ENCODE measurements at places on chromosomes 6 and 20.

GRCh38 chr6:161406646-161407045, 132.8 kb upstream of the AGPAT4 start:
- DNase-seq, result no peak

GRCh38 chr20:37315452-37316110, 26.1 kb downstream of the MANBAL start:
- DNase-seq, result no peak

DNA sequence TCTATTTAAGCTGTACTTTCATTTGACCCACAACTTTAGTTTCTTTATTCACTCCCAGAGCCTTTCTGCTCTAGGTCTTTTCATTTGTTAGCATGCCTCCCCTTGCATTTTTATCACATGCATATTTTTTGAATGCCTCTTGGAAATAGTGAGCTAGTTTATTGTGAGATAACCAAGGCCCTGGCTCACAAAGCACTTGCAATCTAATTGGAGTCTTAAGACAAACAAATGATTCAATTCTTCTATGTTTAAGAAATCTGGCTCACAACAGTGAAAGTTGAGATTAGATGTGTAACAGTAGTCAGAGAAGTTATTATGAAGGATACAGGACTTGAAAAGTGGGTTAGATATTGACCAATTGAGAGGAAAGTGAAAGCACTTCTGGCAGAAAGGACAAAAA, 173.4 kb downstream of the MOXD1 start:
- no peak for DNase-seq

- DNase-seq, result no peak
Observed at GRCh38 chr6:111585241-111585973, 20.3 kb downstream of the TRAF3IP2 start.

- DNase-seq, result no peak
Observed at GRCh38 chr20:39491711-39492110, 529.6 kb downstream of the DHX35 start.

- no peak for DNase-seq
Observed at GRCh38 chr6:148203970-148204369, 138.7 kb upstream of the SASH1 start.

- no peak for DNase-seq
Observed at GRCh38 chr20:1757606-1758512, 100.3 kb upstream of the SIRPG start.

GRCh38 chr6:111759836-111760785, 113.1 kb downstream of the FYN start:
- DNase-seq, result no peak

DNA sequence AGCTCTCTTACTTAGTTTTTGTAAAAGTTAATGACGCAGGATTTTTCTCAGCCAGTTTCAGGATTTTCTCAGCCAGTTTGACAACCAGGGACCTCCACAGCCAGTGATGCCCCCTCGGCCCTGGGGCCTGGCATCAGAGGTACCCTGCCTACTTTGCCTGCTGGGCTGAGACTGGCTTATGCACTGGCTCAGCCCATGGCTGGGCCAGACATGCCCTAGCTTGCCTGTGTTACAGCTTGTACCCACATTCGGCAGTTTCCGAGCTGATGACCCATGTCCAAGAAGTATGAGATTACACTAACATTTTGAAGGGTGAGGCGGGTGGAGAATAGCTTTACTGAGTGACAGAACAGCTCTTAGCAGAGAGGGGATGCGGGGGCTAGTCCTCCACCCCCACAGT, 406.1 kb upstream of the HSF2 start:
- no peak for DNase-seq

DNA sequence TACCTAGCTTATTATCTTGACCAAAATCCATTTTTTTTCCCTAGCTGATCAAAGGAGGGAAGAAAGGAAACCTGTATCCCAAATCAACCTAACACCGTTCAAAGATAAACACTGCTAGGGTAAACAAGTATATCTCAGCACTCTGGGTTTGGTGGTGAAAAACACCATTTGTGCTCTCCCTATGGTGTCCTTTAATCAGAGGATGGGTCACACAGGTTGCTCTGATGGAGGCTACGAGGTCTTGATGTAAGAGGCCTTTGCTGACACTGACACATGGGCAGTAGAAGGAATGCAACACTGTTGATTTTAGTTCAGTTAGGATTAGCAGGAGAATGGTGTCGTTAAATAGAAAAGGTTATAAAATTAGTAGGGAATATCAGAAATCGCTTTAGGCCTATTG, 179.3 kb downstream of the HDGFL1 start:
- DNase-seq, result no peak

DNA sequence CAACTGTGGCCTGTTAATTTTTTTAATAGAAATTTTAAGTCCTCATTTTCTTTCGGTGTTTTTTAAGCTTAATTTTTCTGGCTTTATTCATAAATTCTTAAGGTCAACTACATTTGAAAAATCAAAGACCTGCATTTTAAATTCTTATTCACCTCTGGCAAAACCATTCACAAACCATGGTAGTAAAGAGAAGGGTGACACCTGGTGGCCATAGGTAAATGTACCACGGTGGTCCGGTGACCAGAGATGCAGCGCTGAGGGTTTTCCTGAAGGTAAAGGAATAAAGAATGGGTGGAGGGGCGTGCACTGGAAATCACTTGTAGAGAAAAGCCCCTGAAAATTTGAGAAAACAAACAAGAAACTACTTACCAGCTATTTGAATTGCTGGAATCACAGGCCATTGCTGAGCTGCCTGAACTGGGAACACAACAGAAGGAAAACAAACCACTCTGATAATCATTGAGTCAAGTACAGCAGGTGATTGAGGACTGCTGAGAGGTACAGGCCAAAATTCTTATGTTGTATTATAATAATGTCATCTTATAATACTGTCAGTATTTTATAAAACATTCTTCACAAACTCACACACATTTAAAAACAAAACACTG, 10.1 kb downstream of the HFE start:
- peak; percentile 77 for DNase-seq

- DNase-seq, result no peak
Observed at GRCh38 chr6:84763886-84764331, 489 bp downstream of the TBX18 start.

GRCh38 chr20:4026093-4026601, 10.8 kb upstream of the RNF24 start:
- DNase-seq, result no peak

DNA sequence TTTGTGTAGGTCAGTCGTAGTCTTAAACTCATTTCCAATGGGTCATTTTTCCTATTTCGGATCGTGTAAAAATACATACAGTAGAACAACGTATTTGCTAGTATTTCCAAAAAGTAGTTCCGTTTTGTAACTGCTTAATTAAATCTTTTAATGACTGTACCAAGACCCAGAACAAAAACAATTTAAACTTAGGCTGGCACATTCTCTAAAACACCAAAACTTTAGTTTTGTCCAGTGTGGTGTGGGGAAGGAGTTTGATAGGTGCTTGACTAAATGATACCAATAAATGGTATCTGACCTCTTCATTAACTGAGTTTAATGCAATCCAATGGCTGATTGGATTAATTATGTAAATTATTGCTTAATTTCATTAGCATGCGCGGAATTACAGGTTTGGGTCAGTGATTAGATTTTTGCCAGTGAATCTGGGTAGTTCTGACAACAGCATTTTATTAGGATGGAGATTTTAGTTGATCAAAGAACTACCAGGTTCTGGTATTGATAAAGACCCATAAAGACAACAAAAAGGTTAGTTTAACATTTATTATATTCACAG, 20.8 kb downstream of the OR2B2 start:
- DNase-seq, result no peak
